NCI-H1436 treated with DMSO at 0.1 percent for 48 hours (cell line): ENCODE measurements at places on chromosomes 5 and 9.
A peak's percentile ranks its signal among the peaks of the same experiment; 100 is the strongest.

DNA sequence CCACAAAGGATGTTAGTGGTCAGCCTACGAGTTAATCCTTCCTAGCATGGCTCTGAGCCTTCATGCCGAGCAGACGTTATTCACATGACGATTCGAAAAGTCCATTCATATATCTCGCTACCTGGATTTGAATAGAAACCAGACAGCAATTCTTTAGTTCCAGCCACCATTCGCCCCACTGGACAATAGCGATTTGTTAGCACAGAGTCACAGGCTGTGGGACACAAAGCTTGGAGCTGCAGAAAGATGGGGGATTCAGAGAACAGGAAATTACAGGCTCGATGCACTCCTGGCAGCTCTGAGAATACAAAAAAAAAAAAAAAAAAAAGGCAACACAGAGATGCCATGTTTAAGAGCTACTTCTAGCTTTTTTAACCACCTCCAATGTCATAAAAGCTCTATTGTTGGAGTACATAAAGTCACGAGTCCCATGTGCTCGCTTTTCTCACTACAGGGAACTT, 110.7 kb downstream of the NR6A1 start:
- no peak for DNase-seq

- DNase-seq, result no peak
Measured at GRCh38 chr9:135821116-135821515, 86.2 kb downstream of the CAMSAP1 start.

GRCh38 chr9:89657765-89658164, 53.0 kb downstream of the GADD45G start:
- no peak for DNase-seq

- DNase-seq, result no peak
Measured at GRCh38 chr9:69877852-69878514, 57.4 kb downstream of the CFAP95 start.

GRCh38 chr5:42889311-42889933, 77.7 kb upstream of the SELENOP start:
- DNase-seq, result peak; percentile 3

GRCh38 chr5:166709691-166710090, 1581.8 kb upstream of the WWC1 start:
- DNase-seq, result no peak

DNA sequence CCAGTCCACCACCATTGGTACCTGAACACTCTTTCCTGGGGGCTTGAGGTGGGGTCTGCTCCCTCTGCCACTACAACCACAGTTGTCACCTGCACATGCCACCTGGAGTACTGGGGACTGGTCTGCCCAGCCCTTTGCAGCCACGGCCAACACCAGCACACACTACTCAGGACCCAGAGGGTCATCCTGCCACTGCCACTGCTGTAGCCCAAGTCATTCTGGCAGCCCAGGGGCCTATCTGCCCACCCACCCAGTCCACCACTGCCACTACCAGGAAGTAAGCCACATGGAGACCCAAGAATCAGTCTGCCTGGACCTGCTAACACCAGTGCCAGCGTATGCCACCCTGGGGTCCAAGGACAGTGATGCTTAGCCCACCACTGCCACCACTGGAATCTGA, 302.4 kb upstream of the TRPC7 start:
- no peak for DNase-seq

GRCh38 chr5:142074006-142074405, 34.6 kb upstream of the NDFIP1 start:
- no peak for DNase-seq

DNA sequence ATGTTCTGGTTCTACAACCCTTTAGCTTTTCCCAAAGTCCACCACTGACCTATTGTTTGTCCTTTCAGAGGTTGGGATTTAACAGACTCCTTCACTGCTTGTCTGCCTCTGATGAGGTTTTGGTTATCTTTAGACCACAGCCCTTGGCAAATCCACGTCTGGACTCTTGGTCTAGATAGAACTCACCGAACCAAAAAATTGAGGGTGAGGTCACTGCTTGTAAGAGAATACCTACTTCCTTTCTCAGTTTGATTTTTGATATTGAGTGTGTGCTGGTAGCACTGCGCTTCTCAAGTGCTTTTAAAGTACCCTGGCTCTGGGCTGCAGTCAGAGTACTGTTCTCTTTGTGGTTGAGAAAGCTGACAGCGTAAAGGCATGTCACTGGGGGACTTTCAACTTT, 61.7 kb downstream of the JMY start:
- no peak for DNase-seq

- no peak for DNase-seq
Measured at GRCh38 chr5:172911976-172912375, 47.2 kb upstream of the RPL26L1 start.

DNA sequence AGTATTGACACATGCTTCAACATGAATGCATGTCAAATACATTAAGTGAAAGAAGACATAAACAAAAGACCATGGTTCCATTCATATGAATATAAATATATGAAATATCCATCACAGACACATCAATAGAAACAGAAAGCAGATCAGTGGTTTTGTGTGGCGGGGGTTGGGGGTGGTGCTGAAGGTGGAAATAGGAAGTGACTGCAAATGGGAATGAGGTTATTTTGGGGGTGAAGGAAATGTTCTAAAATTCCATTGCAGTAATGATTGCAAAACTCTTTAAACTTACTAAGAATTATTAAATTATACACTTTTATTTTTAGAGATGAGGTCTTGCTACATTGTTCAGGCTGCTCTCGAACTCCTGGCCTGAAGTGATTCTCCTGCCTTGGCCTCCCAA, 28.7 kb downstream of the TAF1L start:
- DNase-seq, result no peak

- DNase-seq, result no peak
Measured at GRCh38 chr9:121556580-121556979, 56.9 kb upstream of the GGTA1 start.

DNA sequence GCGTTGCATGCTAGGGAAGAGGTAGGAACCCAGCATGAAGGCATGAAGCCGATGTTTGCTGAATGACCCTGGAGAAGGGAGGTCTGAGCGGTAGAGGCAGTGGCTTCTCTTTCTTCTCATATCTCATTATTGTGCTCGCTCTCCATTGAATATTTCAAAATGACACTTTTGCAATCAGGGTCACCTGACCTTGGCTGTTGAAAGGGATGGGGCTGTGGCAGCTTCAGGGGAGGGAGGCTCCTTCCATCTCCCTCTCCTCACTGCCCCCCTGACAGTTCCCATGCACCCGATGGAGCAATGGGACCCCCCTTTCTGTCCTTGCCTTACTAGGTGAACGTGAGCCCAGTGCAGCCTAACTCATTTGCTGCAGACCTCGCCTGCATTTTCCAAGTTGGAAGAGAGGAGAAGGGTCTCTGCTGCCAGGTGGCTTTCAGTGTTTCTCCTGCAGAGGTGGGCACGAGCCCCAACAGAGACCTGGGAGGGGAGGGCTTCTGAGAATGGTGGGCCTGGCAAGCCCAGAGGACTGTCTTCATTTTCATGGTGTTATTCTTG, 17.9 kb downstream of the STC2 start:
- DNase-seq, result no peak

GRCh38 chr9:109369285-109369684, 48.4 kb upstream of the EPB41L4B start:
- no peak for DNase-seq

DNA sequence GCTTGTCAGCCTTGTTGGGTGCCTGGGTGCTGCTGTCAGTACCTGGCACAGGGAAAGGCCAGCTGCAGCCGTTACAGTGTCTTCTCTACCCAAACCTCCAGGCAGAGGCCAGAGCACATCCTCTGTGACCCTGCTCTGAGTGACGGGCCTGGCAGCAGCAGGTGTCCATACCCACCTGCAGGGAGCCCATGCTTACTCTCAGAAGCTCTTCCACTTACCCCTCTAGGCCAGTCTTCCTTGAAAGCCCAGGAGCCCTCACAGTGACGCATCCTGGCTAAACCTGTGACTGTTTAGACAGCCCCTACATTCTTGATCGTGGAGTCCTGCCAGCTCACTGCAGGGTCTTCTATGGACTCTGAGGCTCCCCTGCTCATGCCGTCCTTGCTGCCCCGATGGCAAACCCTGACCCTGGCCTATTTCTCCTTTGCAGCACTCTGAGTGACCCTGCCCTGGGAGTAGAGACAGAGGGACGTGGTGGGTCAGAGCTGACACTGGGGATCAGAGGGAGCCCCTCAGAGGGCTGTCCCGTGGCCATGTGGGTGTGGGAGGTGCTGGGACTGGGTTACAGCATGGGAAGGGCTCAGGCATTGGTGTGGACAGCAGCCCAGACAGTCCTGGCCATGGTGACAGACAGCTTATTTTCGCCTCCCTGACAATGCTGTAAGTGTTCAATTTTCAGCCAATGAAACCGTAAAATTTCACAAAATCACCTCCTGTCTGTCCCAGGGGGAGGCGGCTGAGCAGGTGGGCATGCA, 67.6 kb upstream of the RNF130 start:
- no peak for DNase-seq

DNA sequence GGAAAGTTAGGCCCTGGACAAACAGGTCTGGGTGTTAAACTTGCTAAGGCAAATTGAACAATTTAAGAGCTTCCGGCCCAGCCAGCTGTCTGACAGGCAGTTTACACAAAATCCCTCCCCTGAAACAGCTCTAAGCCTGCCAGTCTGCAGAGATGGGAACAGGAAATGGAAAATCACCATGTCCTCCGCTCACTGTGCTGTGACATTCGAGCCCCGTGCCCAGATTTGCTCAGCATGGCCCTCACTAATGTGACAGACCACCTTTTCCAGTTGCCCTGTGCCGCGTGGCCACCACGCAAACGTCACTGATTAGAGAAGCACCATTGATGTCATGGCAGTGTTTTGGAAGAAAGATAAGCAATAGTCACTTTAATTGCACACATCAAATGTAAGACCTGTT, 41.0 kb downstream of the CCNJL start:
- peak; percentile 36 for DNase-seq

GRCh38 chr9:18638371-18639249, 164.7 kb downstream of the ADAMTSL1 start:
- DNase-seq, result no peak

GRCh38 chr9:99326112-99326916, 104.2 kb downstream of the SEC61B start:
- no peak for DNase-seq

GRCh38 chr9:100428871-100429654, 2.1 kb downstream of the MSANTD3 start:
- DNase-seq, result no peak

GRCh38 chr9:99405359-99405758, 183.3 kb downstream of the SEC61B start:
- no peak for DNase-seq

DNA sequence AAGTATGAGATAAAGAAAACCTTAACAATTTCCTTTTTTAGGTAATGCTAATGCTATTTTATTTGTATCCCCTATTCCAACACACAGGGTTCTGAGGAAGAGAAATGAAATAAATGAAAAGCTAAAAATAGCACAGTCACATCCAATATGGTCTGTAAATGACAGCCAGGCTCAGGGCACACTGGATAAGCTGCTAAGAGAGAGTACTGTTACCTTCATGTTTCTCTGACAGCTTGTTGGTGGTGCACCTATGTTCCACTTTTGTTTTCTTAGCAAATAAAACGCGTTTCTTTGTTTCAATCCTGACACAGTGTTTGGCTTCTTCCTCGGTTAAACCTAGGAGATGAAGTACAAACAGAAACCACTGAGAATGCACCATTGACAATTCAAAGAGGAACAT, 41.3 kb downstream of the C6 start:
- DNase-seq, result no peak

- DNase-seq, result no peak
Measured at GRCh38 chr5:81121273-81121672, 111.8 kb upstream of the CKMT2 start.

DNA sequence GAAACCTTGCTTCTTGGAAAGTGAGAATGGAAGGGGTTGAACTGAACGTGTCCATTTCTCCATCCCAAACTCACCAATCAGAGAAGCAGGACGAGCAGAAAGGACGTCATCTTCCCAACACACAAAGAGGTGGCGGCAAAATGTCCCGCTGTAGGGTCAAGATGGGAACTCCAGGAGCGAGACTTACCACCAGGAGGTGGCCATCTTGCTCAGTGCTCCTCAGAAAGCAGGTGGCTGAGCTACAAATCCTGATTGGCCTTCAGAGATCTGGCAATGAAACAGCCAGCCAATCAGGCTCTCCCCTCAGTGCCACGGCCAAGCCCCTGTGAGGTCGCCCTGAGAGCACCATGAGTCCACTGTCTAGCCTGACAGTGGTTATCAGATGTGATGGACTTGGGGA, 259.0 kb downstream of the NDUFS4 start:
- no peak for DNase-seq

DNA sequence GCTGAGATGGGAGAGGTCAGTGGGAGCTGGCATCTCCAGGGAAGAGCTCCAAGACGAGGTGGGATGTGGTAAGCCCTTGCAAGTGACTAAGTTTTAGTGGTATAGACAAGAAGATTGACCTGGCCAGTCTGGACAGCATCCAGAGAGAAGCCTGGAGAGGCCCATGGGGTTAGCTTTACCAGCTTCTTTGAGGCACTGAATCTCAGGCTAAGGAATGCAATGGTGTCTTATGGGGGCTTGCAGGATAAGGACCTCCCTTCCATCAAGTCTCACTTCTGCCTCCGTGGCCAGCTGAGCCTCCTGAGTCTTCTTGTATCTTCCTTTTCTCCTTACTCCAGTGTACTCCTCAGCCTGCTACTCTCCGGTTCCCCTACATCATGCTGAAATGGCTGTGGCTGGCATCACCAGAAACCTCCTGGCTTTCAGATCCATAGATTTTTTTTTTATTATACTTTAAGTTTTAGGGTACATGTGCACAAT, 56.5 kb upstream of the JADE2 start:
- no peak for DNase-seq

DNA sequence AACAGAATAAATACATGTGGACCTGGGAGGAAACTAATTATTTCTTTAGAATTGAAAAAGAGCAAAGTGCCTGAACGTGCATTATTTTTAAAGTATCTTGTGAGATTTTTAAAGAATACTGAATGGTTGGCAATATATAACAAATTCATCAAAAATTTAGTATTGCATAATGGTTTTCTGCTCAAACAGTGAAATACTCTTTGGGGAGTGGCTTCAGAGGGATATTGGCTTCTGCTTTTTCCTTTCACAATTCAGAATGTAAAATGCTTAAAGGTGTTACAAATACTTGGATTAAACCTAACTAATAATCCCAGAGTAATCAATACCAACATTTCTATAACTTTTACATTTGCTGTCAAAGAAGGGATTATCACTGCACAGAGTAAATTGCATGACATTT, 379.3 kb upstream of the CHD1 start:
- DNase-seq, result no peak

DNA sequence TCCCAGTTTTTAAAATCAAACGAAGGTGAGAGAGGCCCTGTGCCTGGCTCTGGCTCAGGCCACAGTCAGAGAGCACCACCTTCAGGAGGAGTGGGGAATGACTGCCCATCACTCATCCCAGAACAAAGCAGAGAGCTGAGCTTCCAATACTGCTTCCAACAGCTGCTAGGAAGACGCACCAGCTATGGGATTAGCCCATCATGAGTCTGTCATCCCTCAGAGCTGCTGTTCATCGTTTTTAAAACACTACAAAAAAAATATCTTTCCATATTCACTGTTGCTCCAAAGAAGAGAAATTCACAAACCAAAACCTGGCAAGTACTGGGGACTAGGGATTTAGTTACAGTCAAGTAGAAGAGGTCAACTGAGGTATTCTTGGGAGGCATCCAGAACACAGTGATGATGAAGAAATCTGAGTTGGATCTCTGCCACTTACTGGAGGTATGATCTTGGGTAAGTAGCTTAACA, 102.4 kb downstream of the CDK5RAP2 start:
- DNase-seq, result no peak

GRCh38 chr9:70696694-70697335, 282.4 kb upstream of the KLF9 start:
- no peak for DNase-seq
